ENCODE measurements at places on chromosomes 16 and 17. TPM values are rescaled to one million over a fixed set of nuclear protein-coding genes. Genes with fewer than 3 reads are reported as not detected.

Gene TAC4
- total RNA-seq: not detected

Gene USP43
- total RNA-seq: 0.12 TPM

- DNase-seq: no peak
These were observed 83.8 kb downstream of the FOXL1 start for GRCh38 chr16:86662195-86662594.

- no peak for DNase-seq
These were observed 197.1 kb downstream of the SHISA9 start for GRCh38 chr16:13098536-13098935.

GRCh38 chr17:72407336-72407909 lies 286.6 kb downstream of the SOX9 start:
- peak; percentile 43 for DNase-seq

DNA sequence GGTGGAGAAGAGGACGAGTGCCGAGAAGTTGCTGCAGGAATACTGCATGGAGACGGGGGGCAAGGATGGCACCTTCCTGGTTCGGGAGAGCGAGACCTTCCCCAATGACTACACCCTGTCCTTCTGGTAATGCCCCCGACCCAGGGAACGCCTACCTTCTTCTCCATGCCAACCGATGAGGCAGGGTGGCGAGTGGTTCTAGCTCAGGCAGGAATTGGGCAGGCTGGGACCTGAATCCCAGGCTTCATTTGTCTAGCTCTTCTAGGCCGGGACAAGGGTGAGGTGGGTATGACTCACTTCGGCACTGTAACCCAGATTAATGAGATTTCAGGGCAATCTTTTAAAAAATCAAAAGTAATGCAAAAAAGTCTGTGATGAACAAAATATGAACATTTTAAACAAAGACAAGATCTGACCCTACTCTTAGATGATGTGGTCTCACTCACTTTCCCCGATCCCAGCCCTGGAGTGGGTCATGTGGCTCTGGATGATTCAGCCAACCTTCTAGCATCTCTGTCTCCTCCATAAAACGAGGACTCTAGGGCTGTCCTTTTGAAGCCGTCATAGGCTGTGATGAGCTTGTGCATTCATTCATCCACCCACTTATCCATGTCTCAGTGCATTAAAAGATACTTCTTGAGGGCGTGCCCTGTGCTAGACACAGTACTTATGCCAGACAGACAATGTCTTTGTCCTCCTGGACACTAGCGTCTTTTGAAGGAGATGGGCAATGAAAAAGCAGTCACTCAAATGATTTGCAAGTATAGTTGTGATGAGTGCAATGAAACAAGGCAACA lies 102.6 kb downstream of the SDR42E1 start:
- no peak for DNase-seq

All from left ventricle myocardium superior (tissue), 1 donor.